Activated naive CD4-positive, alpha-beta T cell treated with anti-CD3 and anti-CD28 coated beads, Interleukin-2, amount 10 ng/mL, durations not matched to agents 7 days and 5 days (primary cell): ENCODE measurements at places on chromosomes 5 and 9.

DNA sequence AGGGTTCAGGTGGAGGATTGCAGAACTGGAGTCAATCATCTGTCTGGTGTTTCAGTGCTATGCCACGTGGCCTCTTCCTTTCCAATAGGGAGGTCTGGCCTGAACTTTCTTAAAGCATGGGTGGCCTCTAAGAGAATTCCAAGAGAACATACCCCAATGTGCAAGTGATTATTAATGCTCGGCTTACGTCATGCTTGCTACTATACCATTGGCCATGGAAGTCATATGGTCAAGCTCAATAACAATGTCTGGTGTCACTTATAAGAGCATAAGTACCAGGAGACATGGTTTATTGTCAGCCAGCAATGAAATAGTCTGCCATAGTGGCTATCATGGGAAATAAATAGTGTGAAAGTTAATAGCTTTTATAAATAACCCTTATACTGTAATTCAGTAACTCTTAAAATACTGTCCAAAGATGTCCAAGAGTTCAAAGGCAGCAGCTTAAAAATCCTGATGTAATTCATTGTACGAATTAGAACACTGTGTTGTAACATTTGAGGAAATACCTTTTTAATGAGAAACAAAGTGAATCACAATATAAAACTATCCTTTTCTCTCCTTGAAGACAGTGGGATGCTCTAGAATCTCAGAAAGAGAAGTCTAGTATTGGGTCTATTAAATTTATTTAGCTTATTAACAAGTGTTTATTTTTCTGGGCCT, 355.4 kb upstream of the PRR16 start:
- DNase-seq: no peak

DNA sequence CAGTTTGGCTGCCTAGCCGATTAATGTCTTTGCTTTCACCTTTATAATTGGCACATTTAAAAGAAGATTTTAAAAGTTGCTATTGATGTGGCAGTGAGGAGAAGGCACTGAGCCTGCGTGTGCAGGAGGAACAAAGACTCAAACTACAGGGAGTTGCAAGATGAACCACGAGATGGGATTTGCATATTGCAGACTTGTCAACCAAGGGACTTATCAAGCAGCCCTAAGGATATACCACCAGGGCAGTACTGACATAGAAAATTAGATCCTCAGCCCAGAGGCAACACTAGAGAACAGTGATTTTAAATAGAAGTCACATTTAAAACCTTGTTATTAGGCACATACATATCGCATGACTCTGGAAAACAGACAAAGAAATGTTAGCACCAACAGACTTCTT, 342.6 kb downstream of the GLIS3 start:
- DNase-seq: no peak

GRCh38 chr5:1759378-1759970, 40.2 kb downstream of the MRPL36 start:
- no peak for DNase-seq

GRCh38 chr5:154793599-154794524, 38.7 kb downstream of the LARP1 start:
- DNase-seq: no peak

- no peak for DNase-seq
These were observed 51.9 kb downstream of the ERBIN start for GRCh38 chr5:65978251-65978650.

DNA sequence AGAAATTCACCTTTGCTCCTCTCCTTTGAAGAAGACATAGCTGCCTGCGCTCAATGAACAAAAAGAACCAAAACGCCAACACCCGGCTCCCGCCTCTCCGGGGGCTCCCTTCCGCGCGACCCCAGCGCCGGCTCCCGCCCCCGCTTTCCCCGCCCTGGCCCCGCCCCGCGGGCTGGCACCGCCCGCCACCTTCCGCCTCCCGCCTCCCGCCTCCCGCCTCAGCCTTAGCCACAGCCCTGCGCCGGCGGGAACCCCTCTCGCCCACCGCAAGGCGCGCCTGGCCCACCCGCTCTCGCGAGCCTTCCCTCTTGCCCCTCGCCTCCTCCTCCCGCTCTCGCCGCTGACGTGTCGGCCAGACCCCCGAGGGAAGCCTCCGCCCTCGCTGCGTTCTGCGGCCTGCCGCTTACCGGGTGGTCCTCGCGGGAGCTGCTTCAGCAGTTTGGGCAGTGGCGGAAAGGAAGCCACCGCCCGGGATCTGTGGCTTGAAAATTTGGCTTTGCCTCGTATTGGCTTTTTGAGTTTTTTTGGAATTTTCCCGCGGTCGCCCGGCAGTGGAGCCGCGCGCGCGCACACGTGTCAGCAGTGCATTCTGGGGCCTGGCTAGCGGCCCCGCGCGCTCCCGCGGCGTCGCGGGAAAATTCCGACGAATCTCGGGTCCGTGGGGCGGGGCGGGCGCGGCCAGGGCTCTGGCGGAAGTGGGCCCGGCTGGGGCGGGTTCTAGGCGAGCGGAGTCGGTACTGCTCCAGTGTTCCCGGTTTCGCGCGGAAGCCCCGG, at the start of gene FANCC:
Gene FANCC, minus strand, starts transcription at position 591 of the 774 bp plus-strand sequence. CDS start 68,418 bp downstream, outside the sequence.
- DNase-seq: peak; percentile 89

- no peak for DNase-seq
These were observed 187.0 kb upstream of the TRPM3 start for GRCh38 chr9:71308454-71308853.

DNA sequence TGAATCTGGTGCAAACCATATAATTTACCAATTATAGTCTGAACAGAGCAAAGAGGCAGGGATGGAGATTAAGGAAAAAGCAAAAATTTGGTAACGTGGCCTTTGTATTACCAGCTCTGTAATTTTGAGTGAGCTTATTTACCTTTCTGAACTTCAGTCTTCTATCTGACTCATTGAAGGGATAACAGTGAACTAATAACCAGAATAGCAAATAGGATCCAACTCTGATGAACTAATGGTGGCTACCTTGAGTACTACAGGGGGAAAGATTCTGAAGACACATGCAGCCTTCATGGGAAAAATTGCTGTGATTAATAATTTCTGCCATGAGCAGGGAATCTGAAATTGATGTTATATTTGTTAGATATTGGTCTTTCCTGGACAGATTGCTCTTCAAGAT, 23.0 kb upstream of the LARP1 start:
- DNase-seq: no peak

GRCh38 chr5:115559524-115559923, 14.9 kb upstream of the FEM1C start:
- no peak for DNase-seq

DNA sequence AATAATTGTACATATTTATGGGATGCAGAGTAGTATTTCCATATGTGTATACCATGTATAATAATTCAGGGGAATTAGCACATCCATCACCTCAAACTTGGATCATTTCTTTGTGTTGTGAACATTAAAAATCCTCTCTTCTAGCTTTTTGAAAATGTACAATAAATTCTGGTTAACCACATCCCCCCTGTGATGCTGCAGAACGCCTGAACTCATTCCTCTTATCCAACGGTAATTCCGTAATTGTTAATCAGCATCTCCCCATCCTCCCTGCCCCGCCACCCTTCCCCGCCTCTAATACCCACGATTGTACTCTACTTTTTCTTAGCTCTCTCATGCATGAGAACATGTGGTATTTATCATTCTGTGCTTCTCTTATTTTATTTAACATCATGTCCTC, 127.7 kb upstream of the ANKRD55 start:
- no peak for DNase-seq

- no peak for DNase-seq
These were observed at the start of gene ECSCR for GRCh38 chr5:139462586-139463276. Gene ECSCR, minus strand, starts transcription at chr5:139462743. Its CDS starts 73 bp downstream, at chr5:139462670.

DNA sequence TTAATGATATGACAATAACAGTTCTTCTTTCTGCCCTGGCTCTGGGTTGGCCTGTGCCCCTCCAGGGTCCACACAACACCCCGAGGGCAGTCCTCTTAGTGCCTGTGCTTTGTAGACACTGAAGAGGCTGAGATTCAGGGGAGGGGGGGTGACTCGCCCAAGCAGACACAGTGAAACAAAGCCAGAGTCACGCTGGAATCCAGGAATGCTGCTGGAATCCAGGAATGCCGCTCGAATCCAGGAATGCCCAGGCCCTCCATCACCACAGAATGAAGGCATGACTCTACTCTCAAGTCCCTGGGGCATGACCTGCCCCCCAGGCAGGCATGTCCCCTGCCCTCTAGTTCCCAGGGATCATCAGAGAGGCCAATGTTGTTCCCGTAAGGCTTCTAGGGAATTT, 73.1 kb downstream of the LRSAM1 start:
- DNase-seq: no peak

- no peak for DNase-seq
These were observed 6.6 kb upstream of the FAT2 start for GRCh38 chr5:151597749-151598148.

DNA sequence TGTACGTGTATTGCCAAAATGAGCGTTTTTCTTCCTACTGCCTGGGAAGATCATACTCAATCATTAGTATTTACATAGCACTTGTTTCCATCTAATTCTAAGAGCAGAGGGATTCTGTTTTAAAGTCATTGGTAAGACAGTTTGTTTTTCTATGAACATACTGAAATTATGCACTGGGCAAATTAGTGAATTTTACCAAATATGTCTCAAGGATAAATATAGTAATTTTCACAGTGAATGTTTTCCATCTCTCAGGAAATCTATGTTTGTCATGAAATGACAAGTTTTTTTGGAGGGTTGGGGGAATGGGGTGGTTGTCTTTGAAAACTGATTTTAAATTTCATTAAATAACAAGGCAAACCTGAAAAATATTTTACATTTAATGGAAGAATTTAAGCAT, 441.3 kb upstream of the ARRDC3 start:
- no peak for DNase-seq

DNA sequence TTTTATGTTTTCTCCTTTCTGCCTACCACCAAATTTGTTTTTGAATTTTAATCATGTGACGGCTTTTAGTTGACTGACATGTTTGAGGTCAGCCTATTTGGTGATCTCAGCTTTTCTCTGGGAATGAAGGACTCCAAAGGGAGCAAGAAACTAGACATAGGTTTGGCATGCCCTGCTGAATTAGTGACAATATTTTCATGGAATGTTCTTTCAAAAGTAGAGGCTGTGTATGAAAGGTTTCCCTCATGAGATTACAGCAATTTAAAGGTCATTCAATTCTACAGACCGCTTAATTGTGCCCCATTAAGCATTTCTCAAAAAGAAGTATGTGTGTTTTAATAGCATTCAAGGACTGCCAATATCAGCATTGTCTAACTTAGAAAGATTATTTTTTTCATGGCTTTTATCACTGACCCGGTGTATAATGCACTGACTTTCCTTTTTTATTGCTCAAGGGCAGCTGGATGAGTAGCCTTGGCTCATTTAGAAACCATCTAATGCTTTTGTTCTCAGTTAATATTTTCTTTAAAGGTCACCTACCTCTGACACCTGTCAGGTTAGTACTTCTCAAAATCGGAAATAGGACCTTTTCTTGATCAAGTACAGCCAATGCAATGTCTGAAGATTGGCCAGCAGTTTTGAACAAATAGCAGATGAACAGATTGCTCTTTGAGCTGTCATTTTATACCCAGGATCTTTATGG, 8.1 kb upstream of the MLLT3 start:
- no peak for DNase-seq

- DNase-seq: no peak
These were observed 67.4 kb upstream of the SPIN1 start for GRCh38 chr9:88320748-88321415.

- DNase-seq: no peak
These were observed 473.6 kb downstream of the KCTD16 start for GRCh38 chr5:144644317-144644716.

- DNase-seq: no peak
These were observed 78.5 kb upstream of the TBC1D2 start for GRCh38 chr9:98333703-98334582.

- no peak for DNase-seq
These were observed 1.6 kb upstream of the LMAN2 start for GRCh38 chr5:177353093-177353492.

DNA sequence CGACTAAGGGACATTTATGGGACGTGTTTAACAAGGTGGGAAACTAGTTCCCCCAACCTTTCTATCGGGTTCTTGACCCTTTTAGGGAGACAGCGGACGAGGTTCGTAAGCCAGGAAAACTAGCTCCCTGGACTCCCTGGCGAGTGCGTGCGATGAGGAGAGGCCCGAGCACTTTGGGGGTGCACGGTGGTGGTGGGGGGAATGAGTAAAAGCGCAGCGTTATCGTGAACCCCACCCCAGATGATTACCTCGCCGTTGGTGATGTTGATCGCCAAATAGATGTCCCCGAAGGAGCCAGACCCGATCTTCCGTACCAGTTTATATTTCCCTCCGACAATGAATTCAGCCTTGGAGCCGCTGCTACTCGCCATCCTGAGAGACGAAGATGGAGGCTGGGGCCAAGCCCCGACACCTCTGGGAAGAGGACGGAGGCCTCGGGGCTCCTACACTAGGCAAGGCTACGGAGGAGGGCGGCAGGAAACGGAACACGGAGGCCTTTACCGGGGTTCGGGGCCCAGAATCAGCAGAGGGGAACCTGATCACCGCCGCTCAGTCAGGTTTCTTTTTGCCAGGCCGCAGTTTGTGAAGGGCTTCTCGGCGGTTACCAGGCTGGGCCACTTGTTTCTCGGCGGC, 529 bp downstream of the CSNK1A1 start:
- DNase-seq: no peak
